ENCODE measurements at places on chromosomes 11 and 22.
A peak's percentile ranks its signal among the peaks of the same experiment; 100 is the strongest.

DNA sequence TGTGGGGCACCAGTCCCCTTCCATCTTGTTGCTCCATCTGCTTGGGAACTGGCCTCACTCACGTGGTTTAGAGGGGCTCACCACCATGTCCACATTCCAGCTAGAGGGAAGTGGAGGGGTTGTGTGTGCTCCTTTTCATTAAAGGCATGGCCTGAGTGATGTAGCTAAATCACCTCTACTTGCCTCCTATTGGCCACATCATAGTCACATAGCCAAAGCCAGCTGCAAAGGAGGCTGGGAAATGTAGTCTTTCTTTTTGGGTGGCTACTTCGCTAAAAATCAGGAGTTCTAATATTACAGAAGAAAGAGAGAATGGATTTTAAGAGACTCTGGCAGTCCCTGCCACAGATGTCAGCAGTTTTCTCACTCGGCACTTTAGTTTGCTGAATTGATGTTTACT is 63.0 kb upstream of the ALX4 start:
- DNase-seq = no peak

GRCh38 chr11:16291729-16292128 is 64.6 kb downstream of the SOX6 start:
- no peak for DNase-seq

DNA sequence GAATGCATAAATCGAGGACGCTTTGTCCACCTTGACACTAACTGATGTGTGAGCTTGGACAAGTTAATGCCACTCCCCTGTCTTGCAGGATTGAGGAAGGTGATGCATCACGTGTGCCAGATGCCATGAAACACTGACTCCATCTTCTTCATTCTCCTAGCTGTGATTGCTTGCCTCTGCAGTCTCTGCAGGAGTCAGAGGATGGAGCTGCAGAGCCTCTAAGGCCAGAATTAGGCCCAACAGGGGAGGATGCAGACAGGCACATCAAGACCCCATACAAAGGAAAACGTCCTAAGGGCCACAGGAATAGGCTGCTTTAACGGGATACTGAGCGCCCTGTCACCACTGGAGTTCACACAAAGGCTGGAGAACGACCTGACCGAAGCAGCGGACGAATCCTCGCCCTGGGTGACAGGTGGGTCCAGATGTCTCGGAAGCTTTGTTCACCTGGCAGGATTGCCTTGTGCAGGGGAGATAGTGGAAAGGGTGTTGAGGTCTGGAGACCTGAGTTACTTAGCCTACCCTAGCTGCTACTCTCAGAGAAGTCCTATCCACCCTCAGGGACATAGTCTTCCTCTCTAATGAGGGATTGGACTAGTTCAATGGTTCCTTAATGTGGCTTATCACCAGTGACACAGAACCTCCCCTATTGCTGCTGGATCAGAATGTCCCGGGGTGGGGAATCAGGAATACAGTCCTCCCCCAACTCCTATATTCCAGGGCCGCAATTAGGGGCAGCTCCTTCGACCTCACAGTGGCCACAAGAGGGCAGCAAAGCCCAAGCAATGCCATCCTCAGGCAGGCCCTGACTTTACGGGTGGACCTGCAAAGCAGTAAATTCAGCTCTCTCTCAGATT is 32.4 kb downstream of the DBX1 start:
- no peak for DNase-seq

DNA sequence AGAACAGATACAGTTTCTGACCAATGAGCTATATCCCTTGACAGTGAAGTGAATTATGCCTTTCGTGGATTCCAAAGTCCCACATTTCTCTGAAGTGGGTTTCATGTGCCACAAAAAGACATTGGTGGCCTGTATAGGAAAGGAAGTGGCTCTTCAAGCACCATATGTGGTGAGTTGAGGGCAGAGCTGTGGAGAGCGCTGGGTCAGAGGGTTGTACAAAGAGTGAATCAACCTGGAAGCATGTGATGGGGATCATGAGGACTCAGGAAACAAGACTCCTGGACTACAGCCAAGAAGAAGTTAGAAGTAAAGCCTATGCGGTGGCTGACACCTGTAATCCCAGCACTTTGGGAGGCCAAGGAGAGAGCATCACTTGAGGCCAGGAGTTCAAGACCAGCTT is 579 bp upstream of the SLC5A4 start:
- DNase-seq = no peak

DNA sequence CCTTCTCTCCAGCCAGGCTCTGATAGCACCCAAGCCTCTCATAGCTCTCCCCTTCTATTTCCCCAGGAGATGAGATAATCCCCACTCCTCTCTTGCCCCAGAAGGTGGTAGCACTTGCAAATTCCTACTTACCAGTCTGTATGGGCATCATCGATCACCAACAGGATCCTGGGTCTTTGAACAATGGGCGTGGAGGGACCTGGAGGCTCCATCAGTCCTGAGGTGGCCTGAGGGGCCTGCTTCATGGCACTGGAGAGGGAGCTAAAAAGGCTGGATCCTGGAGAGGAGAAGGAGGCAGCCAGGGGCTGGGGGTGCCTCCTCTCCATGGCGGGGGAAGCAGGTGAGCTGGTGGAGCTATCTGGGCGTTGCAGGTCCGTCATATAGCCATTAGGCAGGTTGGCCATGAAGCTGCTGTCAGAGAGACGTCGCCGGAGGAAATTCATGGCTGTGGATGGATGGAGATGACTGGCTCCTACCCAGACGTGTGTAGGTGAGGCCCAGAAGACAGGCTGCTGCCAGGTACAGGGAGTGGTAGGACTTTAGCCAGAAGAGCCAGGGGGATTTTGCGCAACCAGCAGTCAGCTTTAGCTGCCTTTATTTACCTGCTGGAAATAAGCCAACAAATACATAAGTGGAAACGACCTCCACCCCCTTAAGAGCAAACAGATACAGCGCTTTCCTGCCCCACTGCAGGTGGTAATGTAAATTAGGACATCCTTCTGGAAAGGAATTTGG is 51.8 kb downstream of the SYN3 start:
- DNase-seq = no peak

GRCh38 chr11:88103337-88104206 is 71.7 kb downstream of the RAB38 start:
- DNase-seq = no peak

GRCh38 chr22:38652859-38653258 is 3.3 kb downstream of the FAM227A start:
- no peak for DNase-seq

DNA sequence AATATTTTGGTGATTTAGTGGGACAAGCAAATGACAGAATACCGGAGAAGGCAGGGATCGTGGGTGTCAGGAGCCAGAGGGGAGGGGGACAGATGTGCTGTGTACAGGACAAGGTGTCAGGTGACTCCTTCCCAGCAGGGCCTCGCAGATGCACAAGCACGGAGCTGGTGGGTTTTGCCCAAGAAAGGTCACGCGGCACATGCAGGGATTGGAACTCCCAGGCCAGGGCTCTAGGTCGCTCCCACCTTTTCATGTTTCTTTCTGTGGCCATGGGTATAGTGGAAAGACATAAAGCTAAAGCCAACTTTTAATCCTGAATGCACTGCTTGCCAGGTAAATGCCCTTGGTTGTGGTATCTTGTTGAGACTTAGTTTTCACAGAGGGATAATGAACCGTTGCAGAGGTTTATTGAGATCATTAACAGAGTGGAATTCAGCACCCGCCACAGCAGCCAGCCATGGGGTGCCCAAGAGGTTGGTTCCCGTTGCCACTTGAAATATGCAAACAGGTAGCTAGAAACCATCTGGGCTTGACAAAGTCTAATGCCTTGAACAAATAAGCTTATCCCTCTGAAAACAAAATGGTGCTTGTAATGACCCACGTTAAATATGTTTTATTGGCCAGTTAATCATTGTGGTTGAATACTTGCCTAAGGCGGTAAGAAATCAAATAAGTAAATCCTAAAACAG is 10.1 kb downstream of the C22orf23 start:
- DNase-seq = no peak

- DNase-seq = no peak
Observed at GRCh38 chr11:76392870-76393269, 11.7 kb downstream of the GVQW3 start.

DNA sequence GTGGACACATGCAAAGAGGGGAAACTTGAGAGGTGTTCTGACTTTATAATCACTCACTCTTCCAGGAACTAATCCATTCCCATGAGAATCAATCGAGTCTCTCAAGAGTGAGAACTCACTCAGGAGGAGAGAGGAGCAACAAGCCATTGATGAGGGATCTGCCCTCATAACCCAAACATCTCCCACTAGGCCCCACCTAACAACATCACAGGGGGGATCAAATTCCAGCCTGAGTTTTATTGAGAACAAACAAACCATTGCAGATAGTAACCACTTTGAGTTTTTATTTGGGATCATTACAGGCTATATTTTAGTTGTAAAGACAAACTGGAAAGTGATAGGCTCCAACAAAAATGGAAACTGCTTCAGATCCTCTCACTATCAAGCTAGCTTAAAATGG is 328.8 kb upstream of the CTSC start:
- DNase-seq = no peak

- no peak for DNase-seq
Observed at GRCh38 chr11:12319461-12319951, 57.9 kb upstream of the PARVA start.

- no peak for DNase-seq
Observed at GRCh38 chr11:88398791-88399570, 61.4 kb upstream of the CTSC start.

GRCh38 chr11:19537803-19538453 is 174.7 kb upstream of the NAV2 start:
- no peak for DNase-seq

- DNase-seq = no peak
Observed at GRCh38 chr11:43239791-43240190, 72.0 kb upstream of the API5 start.

DNA sequence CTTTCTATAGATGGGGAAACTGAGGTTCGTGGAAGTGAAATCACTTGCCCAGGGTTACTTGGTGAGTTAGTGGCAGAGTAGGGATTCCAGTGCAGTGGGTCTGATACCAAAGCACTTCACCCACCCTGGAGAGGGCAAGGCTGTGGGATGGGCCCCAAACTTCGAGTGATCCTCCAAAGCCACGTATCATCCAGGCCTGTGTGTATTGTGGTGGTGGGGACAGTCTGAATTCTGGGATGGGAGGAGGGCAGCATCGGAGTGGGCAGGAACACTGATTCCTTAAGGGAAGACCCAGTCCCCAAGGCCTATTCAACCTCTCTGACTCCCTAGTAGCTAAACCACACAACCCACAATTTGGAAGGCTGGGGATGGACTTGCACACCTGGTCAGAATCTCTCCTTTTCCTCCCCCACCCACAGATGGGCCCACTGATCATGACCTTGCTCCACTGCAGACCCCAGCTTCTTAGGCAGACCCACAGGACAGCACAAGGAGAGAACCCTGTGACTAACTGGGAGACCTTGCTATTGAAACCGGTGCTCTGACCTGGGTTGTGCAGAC is 11.5 kb downstream of the TMPRSS13 start:
- DNase-seq = no peak

DNA sequence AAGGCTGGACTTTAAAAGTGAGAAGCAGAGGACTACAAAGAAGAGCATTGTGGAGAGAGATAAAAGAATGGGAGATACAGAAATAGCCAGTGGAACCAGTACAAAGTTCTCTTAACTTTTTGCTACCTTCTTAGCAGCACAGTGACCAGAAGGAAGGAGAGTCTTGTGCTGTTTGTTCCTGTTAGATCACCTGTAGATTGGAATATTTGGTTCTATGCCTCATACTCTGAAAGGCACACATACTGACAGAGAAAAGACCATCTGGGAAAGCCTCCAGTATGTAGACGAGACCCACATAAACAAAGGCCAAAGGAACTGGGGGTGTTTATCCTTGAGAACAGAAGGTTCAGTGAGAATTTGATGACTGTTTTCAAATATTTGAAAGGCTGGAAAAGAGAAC is 18.7 kb downstream of the RNF141 start:
- DNase-seq = no peak

DNA sequence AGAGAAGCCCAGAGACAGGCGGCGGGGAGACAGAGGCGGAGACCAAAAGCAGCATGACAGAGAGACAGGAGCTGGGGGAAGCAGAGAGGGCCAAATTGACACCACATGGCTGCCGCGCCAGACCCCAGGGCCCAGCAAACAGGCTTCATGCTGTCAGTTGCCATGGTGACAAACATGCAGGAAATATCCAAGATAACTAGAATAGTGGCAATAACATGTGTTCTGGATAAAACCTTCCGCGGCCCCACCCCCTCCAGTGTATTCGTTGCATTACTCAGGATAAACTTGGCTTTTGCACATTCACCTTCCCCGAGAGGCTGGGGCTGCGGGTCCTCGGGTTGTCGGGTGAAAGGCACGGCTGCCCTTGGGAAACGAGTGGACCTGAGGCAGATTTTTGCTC is 49.9 kb upstream of the CDON start:
- DNase-seq = no peak

GRCh38 chr11:62782753-62783152 is 4.4 kb upstream of the TMEM179B start:
- no peak for DNase-seq

DNA sequence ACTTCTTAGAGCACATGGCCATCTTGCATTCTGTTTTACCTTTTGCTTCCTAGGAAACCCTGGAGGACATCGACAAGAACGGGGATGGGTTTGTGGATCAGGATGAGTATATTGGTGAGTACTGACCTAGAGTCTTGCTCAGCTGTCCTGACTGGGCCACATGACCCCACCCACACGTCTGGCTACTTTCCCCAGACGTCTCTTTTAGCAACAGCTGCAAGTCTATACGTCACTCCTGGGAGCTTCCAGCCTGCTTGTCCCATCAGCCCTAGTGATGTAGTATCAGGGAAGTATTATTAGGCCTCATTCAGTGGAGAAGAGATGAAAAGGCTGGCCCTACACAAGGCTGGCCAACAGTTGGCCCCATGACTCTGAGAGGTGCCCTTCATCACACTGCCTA is 9.6 kb downstream of the RCN1 start:
- DNase-seq = no peak

DNA sequence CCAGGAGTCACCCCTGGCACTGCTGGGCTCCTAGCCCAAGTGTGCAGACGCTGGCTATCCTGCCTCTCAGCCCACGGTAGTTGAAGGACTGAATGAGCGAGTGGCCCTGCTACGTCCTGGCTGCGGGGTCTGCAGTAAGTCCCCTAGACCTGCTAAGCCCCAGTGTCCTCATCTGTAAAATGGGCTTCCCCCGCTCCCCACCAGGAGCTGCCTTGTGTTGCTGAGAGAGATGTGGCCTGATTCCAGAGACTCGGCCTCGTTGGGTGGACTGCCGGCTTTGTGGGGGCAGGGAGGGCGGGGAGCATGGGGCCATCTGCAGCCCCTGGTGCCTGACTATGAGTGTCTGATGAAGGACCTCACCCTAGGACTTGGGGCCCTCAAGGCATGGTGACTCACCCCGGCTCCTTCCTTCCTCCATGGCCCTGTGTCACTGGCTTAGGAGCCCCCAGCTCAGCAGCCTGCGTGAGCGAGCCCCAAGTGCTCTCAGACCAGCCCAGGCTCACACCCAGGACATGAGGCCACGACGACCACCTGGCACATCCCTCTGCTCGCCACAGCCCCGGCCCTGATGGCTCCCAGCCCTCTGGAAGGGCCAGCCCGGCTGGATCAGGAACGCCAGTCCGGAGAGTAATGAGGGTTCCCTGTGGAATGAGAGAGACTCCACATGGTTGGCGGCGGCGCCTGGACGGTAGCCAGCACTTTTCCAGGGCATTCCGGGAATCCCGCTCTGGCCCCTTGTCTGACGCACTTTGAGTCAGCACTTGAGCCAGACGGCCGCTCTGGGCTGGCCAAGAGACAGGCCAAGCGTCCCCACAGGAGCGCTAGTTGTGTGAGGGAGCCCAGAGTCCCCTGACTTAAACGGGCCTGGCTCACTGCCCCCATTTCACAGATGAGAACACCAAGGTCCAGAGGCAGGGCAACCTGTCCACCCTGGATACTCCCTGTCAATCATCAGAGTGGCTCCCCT is 50.5 kb upstream of the SHISAL1 start:
- DNase-seq = peak; percentile 96

- DNase-seq = no peak
Observed at GRCh38 chr11:85989746-85990145, 79.1 kb downstream of the PICALM start.
